Stimulated activated CD4-positive, alpha-beta T cell treated with anti-CD3 and anti-CD28 coated beads, TNF-alpha, amount 100 ng/mL, for 24 hours (primary cell): ENCODE measurements at places on chromosomes 5 and 9.

DNA sequence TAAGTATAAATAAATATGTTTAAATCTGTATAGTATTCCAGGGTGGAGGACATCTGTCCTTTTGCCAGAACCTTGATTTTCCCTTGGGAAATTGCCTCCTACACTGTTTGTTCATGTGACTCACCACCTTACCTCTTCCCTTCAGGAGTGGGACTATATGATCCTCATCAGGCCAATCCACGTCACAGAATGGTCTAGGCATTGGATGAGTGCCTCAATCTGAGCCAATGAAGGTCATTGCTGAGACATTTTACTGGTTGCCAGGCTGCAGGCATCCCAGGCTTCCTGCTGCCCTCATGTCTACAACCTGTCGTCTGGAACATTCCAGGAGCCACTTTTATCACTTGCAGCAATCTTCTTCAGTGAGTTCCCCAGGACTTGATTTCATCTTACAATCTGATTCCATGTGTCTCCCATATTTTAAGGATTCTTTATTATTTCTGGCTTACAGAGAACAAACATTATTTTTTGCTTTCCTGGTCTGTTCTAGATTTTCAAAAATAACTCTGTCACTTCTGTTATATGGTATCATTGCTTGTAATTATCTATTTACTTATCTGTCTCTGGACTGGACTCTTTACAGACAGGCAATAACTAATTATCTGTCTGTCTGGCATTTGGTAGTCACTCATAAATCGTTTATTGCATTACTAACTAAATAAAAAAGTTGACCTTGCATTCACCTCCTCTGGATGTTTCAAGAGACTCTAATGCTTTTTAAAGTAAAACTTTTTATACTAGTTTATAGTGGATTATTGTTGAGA lies 107.3 kb upstream of the APC start:
- no peak for DNase-seq

GRCh38 chr9:129613520-129614175 lies 7.3 kb downstream of the C9orf50 start:
- DNase-seq, result no peak

DNA sequence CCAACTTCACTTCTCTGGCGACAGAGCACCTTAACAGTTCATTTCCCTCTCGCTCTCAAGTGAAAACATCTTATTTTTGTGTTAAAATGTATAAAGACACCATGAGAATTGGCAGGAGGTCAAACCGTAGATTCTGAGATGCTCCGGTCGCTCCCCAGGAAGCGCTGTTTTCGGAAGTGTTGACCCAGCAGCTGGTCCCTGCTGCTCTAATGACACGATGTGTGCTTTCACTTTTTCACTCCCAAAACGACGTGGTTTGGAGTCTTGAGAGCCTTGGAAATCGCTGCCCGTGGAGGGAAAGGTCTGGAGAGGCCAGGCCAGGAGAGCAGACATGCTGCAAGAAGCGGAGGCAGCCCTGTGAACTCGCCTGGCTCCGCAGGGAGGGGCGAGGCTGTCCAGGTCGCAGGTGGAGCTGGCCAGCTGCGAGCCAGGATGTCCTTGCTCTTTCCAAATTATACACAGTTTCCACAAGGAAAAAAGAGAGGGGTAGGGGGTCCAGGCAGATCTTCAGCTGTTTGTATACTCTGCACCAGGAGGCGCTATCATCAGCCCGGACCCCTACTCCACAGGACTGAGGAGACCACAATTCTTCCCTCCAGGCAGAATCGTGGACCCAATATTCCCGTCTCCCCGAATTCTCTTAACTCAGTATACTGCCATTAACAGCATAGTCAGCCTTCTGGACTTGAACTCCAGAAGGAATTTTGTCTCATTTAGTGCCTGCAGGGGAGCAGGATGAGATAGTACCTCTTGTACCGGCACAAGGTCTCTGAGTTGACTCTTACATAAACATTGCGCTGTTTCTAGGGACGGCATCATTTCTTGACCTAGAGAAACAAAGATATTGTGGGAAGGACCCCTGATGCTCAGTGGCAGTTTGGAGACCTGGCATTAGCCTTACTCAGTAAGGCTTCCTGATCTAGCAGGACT lies 248.6 kb upstream of the ANKRD55 start:
- DNase-seq, result no peak

GRCh38 chr5:118545470-118545869 lies 442.9 kb downstream of the DTWD2 start:
- no peak for DNase-seq

GRCh38 chr5:136769093-136769492 lies 403.7 kb upstream of the TRPC7 start:
- DNase-seq, result no peak

GRCh38 chr9:1532171-1532570 lies 482.0 kb downstream of the DMRT2 start:
- DNase-seq, result no peak

- DNase-seq, result no peak
Measured at GRCh38 chr9:113628621-113629020, 165.1 kb downstream of the RGS3 start.

DNA sequence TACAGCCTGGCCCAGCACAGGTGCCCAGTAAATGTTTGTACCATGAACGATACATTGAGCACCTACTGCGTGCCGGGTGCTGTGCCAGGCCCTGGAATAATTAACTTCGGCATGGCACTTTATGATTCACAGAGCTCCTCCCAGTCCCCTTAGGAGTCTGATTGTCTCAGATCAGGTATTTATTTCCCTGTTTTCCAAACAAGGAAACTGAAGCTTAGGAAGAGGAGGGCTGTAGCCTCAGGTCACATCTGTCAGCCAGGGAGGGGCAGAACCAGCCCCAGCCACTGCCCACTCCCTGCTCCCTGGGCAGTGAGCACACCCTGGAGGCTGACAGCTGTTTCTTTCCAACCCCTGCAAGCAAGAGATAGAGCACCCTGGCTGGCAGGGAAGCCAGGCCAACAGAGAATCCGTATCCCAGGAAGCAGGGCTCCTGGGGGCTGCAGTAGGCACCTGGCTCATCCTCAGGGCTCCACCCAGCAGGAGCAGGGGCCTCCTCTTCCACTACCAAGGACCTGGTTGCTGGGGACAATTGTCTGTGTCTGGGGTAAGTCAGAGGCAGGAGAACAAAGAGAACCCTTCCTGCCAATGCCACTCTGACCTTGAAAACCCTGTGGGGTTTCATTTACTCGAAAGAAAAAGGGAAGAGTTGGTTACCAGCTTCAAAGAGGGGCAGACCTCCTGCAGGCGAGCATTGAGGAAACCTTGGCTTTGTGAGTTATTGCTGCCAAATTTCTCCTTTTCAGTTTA lies 69.0 kb downstream of the DAB2IP start:
- no peak for DNase-seq

DNA sequence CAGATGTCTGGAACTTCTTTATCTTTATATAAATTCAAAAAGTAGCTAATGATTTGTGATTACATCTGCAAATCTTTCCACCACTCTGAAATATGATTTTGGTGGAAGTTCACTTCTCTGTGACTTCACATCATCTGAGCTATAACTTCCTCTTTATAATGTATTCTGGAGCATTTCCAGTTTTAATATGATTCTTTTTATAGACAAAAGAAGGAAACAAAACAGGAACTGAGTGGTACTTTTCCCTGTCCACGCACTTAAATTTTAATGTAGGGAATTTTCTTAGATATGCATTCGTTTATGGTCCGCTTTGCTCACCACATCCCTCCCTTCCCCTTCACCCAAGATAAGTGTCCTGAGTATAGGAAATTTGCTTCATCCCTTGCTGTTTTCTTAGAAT lies 333.5 kb downstream of the CHSY3 start:
- DNase-seq, result no peak

- DNase-seq, result no peak
Measured at GRCh38 chr9:95276395-95276954, 41.0 kb downstream of the FANCC start.

DNA sequence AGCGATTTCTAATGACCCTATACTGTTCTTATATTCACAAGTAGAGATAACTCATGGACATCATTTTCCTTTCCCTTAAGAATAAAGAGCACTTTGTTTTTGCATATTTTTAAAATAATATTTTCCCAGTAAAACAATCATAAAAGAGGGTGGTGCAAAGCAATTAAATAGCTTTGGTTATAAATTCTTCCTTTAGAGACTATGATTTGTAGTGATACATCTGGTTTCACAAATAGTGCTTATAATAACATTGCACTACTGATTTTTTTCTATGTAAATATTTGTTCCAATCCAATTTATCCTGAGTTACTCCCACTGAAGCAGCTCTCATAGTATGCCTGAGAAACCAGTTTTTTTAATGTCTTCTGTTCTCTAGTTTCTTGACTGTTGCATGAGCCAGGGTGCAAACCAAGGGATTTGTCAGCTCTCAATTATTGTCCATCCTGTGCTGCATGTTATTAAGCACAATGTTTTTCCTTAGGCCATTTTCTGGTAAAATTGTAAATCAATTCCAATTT lies 74.7 kb downstream of the LURAP1L start:
- DNase-seq, result no peak

DNA sequence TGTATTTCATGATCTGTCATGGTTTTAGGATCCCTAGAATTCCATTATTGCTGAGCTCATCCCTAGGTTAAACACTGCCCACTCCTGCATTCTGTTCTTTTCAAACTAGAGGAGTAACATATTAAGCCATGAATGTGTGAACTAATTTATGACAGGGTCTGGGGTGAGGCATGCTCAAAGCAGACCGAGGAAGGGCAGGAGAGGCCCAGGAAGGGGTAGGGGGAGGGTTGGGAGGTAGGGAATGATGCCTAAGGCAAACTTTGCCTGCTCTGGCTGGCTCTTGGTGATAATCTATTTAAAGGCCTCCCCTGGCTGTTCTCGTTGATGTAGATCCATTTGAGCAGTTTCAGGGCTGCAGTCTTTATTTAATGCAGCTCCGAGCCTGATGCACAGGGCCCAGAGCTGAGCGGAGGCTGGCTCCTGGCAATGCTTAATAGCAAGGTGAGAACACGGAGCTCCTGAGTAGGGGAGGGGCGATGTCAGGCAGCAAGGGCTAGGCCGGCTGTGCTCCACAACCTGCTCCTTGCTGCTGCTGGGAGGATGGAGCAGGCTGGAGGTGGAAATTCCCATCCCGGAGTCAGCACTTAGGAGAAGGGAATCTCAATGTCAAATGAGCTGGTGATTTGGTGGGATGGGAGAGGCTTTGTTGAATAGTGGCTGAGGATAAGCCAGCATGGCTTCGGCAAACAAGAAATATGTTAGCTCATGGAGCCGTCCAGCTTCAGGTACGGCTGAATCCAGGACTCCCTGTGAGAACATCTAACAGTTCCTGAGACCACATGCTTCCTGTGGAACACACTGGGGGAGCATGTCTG lies 73.2 kb upstream of the UNC5A start:
- DNase-seq, result no peak

- no peak for DNase-seq
Measured at GRCh38 chr5:36575361-36575781, 31.0 kb upstream of the SLC1A3 start.

DNA sequence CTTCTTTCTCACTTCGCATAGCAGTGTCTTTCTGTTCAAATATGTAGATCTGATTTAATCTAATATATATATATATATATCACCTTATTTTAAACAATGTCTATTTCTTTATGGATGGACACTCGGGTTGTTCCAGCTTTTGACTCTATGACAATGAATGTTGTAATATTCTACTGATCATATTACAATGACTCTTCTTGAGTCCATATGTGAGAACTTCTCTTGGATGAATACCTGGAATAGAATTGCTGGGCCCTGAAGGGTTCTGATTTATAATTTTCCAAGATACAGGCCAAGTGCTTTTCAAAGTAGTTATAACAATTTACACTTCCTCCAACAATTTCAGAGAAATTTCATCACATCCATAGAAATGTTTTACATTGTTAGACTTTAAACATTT lies 28.8 kb downstream of the NTRK2 start:
- no peak for DNase-seq

DNA sequence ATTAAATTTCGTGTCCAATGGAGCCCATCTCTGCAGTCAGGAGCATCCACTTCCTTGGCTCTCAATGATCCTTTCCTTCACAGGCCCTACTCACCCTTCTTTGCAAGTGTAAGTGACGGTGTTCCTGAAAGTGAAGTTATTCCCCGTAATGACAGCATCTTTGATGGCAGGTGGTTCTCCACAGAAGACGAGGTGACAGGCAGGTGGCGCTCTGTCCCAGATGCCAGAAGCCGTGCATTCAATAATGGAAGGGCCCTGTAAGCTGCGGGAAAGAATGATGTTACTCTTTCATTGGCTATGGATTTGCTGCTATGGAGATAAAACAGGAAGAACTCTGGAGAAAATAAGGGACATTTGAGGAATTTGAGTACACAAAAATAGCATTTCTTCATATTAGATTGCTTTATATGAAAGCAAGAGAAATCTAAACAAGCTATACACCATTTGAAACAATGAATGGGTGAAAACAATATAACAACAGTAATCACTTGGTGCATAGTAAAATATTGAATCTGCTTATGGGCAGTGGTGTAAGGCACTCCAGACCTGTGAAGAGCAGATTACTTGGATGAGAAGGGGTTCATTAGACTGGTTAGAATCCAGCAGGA lies 89.9 kb upstream of the TXNDC8 start:
- no peak for DNase-seq

DNA sequence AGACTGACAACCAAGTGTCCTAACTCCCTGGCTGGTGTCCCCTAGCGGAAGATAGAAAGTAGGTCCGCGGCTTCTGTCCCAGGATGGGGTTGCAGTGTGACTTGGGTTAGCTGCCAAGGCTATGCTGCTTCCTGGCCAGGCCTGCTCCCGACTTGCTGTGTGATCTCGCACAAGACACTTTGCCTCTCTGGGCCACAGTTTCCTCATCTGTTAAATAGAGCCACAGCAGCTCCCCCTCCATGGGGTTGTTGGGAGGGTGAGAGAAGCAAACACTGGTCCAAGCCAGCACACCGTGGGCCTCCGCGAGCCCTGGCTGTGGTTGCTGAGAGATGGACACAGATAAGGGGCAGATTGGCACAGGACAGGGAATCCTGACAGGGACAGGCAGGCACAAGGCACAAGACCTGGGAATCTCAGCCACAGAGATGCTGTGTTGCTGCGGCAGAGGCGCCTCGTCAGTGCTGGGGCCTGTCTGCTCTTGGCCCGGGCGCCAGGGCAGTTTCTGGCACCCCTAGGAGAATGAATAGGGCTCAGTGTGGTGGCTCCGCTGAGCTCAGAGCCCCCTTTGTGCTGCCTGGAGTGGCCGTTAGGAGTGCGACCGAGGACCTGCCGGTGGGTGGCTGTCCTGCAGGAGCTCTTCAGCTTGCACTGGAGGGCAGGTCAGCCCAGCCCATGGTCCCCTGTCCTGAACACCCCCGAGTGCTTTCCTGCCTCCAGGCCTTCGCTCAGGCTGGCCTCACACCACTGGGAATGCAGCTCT lies 1.8 kb upstream of the SH2D3C start:
- DNase-seq, result no peak

DNA sequence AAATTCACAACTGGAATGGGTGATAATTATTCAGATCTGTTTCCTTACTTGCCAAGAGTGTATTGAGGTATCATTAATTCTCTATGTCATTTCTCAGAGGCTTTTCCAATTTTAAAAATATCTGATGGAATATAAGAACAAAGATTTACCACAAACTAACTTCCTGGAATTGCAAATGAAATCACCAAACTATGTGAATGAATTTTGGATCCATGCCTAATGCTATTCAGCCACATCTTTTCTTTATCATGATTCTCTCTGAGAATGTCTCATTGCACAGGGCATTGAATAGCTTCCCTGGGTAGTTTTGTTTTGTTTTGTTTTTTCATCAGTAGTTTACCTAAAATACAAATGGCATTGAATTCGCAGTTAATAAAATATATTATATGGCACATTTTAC lies 146.9 kb upstream of the FBN2 start:
- DNase-seq, result no peak
